ENCODE measurements at places on chromosomes 12 and 14. TPM values are rescaled to one million over a fixed set of nuclear protein-coding genes. Genes with fewer than 3 reads are reported as not detected.

DNA sequence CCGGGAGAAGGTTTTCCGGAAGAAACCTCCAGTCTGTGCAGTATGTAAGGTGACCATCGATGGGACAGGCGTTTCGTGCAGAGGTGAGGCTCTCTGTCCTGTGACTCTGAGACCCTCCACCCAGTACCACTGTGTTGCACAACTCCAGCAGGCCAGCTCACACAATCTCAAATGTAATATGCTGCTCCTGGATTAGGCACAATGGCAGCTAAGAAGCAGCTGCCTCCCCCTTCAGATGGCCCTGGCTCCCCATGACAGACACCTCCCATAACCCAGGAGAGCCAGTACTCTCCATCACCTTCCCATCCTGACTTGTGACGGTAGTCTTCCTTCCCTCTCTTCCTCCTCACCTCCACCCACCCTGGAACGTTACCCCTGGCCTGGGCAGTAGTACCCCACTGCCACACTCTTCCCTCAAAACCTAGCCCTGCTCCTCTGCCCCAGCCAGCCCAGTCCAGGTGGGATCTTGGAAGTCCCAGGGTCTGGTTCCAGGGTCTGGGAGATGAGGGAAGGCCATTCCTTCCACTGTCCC, 2.1 kb downstream of the TNS2 start:
- DNase-seq: no peak

GRCh38 chr12:85733221-85733840, 102.9 kb downstream of the RASSF9 start:
- DNase-seq: peak; percentile 32

DNA sequence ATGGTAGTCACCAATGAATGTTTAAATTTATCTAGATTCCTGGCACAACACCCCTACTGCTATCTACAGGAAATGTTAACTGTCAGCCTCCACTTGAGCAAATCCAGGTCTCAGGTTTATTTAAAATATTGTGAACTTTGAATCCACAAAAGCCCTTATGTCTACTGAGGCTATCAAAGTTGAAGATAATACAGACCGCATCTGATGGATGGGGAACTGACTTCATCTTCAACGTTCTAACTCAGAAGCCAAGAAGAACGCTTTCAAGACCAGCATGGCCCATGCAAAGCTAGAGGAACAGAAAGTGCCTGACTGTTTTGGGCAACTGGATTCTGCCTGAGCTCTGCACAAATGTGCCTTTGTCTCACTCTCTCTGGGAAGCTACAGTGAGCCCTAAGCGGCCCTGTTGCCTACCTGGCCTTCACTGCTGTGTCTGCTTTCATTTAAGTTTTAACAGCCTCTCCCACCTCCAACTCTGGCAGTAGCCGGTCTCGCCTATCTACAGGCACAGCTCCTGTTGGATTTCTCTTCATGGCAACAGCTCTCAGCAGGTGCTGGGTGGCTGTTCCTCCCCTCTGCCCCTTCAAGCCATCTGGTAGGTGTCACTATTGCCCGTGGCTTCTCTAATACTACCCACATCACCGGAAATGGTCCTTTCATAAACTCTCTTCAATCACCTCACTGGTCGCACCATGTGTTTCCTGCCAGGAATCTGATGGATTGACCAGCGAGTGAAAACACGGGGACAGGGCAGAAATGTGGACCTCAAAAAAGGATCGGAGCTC, 112.1 kb upstream of the OVCH1 start:
- DNase-seq: no peak

DNA sequence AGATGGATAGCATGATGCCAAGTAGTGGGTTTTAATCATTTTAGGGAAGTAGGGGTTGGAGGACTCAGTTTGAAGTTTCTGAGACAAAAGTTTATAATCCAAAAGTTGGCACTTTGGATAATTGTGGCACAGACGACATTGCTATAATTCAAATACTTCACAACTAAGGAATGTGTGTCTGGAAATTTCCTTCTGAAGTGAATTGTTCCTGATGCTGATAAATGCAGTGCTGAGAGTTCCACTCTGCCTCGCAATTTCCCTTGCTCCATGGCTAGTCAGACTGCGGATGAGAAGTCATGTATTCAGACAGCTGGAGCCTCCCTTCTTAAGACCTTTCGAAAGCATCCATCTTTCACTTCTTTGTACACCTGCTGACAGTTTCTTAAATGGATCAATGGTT, 393.3 kb upstream of the PRICKLE1 start:
- DNase-seq: no peak

- no peak for DNase-seq
Observed at GRCh38 chr12:63897931-63898330, 53.4 kb downstream of the SRGAP1 start.

DNA sequence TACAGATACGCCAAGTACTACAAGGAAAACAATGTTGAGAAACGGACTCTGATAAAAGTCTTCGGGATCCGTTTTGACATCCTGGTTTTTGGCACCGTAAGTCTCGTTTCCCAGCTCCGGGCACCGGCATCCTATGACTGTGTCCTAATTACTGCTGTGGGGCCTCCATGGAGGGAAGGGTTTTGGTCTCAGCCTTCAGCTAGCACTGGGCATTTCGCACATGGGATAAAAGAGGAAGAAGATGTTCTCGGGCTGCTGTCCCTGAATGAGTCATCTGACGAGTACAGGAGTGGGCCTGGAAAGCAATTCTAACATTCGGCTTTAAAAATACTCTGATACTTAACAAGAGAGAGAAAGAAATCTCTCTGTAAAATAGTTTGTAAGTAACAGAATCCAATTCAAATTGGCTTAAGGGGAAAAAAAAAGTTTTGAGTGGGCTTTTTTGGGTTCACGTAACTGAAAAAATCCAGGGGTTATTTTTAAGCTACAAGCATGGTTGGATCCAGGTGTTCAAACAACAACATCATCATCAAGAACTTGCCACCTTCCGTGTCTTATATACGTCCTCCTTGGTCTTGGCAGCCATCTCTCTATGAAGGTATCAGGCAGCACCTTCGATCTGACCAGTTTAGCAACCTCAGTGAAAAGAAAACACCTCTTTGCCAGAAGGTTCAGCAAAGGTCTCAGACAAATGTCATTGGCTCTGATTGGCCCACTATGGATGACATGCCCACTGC, 34.4 kb upstream of the P2RX4 start:
- DNase-seq: no peak

- DNase-seq: no peak
Observed at GRCh38 chr12:122435186-122435585, 12.7 kb upstream of the CLIP1 start.

DNA sequence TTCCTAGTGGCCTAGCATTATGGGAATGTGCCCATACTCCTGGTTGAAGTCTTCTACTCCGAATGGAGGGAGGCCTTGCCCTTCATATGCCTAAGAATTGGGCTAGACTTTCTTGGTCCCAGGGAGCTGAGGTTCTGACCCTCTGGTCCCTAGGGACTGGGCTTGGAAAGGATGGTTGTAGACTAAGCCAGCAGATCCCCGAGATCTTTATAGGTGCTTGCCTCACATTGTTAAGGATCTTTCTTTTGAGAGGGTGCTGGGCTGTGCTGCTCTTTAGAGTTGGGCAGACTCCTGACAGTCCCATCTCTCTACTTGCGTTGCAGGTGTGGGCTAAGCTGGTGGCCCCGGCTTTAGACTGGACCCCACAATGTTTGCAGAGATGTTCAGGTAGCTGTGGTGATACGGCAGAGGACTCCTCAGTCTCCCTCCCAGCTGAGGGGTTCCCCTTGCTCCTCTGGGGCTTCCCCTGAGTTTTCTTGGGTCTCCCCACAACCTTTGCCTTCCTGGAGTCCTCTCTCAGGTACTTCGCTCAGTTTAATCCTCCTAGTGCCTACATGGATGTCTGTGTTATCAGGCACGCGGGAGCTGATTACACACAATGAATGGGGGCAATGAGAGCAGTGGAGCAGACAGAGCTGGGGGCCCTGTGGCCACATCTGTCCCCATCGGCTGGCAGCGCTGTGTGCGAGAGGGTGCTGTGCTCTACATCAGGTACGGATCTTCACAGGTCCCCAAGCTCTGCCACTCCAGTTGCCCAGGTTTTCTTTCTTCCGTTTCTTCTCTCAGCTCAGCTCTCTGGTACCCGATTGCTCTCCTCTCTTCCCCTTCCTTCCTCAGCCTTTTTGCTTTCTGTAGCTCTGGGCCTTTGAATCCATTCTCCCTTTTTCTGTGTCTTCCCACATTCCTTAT, 1.3 kb downstream of the MBD6 start:
- DNase-seq: no peak

DNA sequence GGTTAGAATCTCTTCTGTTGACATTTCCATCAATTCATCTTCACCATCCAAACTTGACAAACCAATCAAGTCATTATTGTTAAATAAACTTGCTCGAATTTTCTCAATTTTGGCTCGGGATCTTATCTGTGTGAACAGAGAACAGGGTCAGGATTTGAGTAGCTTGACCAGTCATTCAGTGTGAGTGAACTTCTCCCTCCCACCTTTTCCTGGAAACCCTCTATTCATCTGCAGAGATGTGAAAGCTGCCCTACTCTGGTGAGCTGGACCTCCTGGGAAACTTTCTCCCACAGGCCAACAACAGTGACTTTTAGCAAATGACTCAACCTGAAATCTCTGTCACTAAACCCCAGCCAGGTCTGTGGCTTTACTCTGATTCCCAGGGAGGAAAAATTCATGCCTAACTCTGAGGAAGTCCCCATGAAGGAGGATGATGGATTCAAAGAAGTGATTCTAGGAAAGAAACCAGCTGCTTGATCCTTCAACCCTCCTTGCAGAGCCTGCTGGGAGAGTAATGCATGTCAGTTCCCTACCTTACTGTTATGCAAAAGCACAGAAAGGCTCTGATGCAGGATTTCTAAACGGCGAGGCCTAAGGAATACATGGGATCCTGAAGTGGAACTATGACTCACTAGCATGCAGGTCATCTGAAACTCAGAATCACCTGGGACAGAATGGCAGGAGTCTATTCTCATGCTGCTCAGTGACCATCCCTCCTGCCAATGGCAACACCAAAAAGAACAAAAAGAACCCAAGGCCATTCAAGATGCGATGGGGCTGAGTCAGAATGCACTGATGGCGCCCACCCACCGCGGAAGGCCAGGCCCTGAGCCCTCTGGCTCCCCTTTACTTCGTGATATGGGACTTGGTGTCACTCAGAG, 58.0 kb downstream of the TRAFD1 start:
- no peak for DNase-seq

DNA sequence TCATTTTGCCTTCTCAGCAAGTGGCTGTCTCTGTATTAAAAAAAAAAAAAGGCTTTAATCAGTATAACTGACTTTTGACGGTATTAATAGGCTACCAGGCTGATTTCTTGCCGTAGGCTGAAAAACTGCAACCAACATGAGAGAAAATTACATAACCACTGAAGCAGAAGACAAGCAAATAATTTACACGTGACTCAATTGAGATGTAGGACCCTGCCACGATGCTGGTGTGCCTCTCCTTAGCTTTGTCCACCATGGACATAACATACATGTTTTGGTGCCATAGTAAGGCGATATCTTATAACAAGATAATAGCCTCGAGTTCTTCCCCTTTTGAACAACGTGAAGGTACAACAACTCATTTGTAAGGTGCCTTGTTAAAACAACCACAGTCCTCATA, 88.7 kb upstream of the GRIP1 start:
- DNase-seq: no peak

- DNase-seq: no peak
Observed at GRCh38 chr14:23093991-23094665, 808 bp downstream of the ACIN1 start.

GRCh38 chr14:61300209-61300608, 19.1 kb upstream of the TMEM30B start:
- DNase-seq: no peak

DNA sequence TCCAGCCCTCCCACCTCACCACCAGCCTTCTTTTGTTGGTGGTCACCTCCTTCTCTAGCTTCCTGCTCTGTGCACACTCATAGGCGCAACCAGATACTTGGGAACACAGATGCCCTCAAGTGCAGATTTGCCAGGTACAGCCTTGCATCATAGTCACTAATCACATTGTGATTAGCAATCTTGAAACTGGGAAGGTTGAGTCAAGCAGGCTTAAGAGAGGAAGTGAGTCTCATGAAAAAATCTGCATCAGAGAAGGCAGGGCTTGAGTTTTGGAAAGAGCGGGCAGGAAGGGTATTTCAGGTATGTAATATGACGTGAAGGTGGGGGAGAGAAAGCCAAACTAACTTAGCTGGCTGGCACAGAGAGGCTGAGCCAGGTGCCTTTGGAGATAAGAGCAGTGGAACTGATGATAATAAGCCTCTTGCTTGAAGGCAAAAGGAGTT, 2.7 kb upstream of the RABGGTA start:
- DNase-seq: peak; percentile 100

GRCh38 chr14:102055181-102055901, 31.5 kb downstream of the HSP90AA1 start:
- peak; percentile 51 for DNase-seq

VRTN gene
- not detected for total RNA-seq

SLCO1B1 gene
- total RNA-seq: not detected

NANOG gene
- total RNA-seq: not detected

ALX1 gene
- total RNA-seq: not detected

DTX3 gene
- total RNA-seq: 8.8 TPM

ISCA2 gene
- total RNA-seq: 31.2 TPM

ADAM20 gene
- total RNA-seq: not detected

EXOC3L4 gene
- not detected for total RNA-seq

CSRNP2 gene
- total RNA-seq: 15.6 TPM

All from foreskin keratinocyte (primary cell).